ENCODE measurements at places on chromosomes 5 and 9. TPM values are rescaled to one million over a fixed set of nuclear protein-coding genes. Genes with fewer than 3 reads are reported as not detected.

- no peak for DNase-seq
These were observed 15.1 kb upstream of the RNF145 start for GRCh38 chr5:159224471-159224870.

DNA sequence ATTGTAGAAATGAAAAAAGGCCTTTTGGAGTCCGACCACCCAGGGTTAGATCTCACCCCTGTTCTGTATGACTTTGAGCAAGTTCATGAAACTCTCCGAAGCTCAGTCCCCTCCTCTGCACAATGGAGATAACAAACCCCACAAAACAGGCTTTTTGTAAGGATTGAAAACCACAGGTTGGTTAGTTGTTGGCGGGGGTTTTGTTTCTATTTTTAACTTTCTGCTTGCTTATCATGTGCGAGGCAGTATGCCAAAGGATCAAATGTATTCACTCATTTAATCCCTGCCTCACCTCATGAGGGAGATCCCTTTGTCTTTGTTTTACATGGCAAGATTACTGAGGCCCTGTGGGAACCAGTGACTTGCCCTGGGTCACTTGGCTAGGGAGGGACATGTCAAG is 539.1 kb downstream of the CDK5RAP2 start:
- no peak for DNase-seq

DNA sequence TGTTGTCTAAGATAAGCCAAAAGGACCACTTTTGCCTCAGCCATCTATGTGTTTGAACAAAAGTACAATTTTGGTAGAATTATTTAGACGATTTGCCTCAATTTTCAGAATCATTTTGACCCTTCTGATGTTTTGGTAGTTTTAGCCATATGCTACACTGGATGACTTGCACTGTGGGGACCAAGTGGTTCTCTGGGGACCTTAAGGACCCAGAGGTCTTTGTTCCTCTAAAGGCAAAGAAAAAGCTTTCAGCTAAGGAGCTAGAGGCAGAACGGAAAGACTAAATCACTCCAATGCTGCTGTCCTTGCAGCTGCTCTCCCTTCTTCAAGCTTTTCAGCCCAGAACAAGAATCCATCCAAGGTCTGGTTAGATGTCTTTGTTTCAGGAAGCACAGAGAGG is 51.0 kb upstream of the APC start:
- no peak for DNase-seq

- peak; percentile 39 for DNase-seq
These were observed 85.8 kb downstream of the RIC1 start for GRCh38 chr9:5714501-5715401.

GRCh38 chr9:19969721-19970120 is 180.9 kb upstream of the SLC24A2 start:
- DNase-seq, result no peak

DNA sequence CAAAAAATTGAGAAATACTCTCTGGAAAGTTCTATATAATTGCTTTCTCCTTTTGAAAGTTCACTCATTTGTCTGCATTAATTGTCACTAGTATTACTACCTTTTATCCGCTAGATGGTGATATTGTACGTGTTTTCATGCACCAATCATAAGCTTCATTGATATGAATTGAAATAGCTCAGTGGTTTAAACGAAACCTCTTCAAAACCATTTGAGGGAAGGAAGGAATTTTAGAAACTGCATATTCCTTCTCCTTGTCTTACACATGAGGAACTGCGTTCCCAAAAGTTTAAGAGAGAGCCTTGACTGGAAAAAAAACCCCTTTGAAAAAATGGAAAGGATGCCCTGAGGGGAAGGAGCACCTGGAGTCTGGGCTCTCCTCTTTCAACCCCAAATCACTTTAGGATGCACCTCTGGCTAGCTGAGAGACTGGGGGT is 98.6 kb downstream of the YTHDC2 start:
- peak; percentile 64 for DNase-seq

GRCh38 chr9:125325826-125326225 is 64.2 kb downstream of the GAPVD1 start:
- no peak for DNase-seq

- no peak for DNase-seq
These were observed 67.7 kb downstream of the C5orf15 start for GRCh38 chr5:133900534-133901270.

GRCh38 chr9:124307379-124308030 is 49.8 kb downstream of the NEK6 start:
- no peak for DNase-seq

DNA sequence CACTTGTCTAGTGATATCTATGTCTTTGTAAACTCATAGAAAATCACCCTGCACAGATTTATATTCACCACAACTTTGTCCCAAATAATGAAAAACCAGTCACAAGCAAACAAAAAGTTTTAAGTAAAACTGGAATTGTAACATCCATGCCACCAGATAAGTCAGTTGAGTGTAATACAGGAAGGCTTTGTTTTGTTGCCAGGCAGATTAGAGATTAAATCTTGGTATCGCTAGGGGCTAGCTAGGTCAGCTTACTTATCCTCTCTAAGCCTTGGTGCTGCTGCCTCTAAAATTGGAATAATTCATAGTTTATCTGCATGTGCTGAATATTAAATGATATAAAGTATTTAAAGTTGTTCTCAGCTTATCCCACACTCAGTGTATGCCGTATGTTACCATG is 1062.5 kb downstream of the CDH9 start:
- peak; percentile 60 for DNase-seq

DNA sequence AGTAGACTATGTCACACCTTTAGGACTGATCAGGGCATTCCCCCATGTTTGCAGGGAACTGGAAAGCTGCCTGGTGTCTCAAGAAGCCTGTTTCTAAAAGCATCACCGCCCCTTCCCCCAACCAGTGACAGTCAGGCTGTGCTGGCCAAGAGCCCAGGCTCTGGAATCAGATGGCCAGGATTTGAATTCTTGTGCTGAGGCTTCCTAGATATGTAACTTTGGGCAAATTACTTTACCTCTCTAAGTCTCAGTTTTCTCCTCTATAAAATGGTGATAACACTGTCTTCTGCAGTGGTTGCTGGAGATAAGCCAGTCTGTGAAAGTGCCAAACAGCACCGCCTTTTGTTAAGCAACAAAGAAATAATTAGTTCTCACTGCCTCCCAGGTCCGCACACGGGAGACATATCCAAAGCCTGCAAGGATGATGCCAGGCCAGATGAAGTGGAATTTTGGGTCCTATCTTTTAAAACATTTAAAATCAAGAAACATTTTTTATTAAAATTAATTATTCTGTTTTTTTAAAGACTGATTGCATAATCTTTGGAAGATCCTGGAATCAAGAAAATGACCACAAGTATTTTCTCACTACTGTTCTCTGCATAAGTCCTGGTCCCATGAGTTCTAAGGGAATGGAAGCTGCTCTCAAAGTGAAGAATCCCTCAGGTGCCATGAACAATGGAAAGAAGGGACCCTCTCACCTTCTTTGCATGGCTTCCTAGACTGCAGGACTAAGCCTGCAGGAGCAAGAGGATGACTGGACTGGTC is 13.9 kb downstream of the SLC31A2 start:
- DNase-seq, result no peak

DNA sequence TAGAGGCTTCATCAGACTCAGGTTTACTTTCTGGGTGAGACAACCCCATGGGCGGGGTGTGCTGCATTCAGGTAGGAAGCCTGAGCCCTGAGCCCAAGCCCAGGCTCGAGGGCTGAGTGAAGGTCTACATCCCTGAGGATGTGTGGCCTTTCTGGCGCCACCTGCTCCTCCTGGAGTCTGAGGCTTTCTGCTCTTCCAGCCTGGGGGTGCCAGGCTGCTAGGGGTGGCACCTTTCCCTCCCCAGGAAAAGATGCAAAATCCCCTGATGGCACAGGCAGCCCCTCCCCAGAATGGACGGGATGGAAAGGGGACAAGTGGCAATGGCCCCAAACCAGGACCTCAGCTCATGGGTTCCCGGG is 44.4 kb upstream of the PRRC2B start:
- DNase-seq, result no peak

DNA sequence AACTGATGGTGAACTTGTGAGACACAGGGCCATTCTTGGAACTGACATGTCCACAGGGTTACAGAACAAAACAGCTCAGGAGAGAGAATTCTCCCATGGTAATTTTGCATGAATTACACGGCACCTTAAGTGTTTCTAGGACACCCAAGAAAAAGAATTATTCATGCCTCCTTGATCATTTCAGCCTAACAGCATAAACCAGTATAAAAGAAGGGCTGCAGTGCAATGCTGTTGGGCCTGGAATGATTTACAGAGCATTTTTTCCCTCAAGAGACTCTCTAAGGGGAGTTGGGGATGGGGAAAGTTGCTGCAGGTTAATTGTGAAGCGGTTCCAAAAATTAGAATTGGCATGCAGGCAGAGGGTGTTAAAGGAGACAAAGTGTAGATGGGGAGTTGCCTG is 136.4 kb upstream of the FBXL7 start:
- DNase-seq, result no peak

DNA sequence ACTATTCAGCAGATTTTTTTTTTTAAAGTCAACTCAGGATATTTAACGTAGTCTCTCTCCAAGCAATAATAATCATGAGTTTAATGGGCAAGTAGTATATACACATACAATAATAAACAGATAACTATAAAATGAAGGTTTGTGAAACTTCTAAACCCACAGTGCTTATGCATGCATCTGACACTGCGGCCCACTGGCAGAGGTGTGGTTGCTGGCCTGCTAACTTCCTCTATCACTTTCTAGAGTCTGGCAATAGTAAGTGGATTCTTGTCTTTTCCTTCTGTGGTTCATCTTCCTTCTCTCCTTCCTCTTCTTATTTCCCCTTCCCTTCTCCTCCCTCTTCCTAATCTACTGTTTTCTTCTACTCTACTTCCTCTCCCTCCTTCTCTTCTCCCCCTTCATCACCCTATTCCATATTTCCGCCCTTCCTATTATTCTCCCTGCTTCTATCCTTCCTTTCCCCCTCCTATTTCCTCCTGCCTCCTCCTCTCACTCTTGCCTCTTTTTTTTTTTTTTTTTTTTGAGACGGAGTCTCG is 18.6 kb upstream of the AGXT2 start:
- DNase-seq, result no peak

- no peak for DNase-seq
These were observed 11.7 kb downstream of the TRIM23 start for GRCh38 chr5:65612298-65612907.

- DNase-seq, result no peak
These were observed 2.9 kb upstream of the SLC23A1 start for GRCh38 chr5:139386050-139386438.

DNA sequence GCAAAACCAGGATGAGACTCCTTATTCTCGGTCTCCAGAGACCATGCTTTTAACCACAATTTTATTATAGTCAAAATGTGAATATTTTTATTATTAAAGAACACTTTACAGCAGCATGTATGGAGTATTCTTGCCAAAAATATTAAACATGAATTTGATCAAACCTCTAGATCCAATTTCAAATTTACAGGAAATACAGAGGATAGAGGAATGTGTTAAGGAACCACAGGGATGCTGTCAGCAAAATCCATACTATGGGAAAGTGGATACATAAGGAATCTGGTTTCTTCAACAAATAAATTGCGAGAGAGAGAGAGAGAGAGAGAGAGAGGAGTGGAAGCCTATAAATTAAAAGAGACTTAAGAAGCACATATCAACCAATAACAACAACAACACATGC is 348.2 kb upstream of the NUDT12 start:
- no peak for DNase-seq

- DNase-seq, result no peak
These were observed 8.7 kb upstream of the CDKN2AIPNL start for GRCh38 chr5:134420343-134420742.

- DNase-seq, result no peak
These were observed 21.6 kb downstream of the FBXW11 start for GRCh38 chr5:171984748-171985419.

GRCh38 chr5:171483551-171484135 is 64.2 kb downstream of the FGF18 start:
- no peak for DNase-seq

- no peak for DNase-seq
These were observed 29.1 kb upstream of the MEIKIN start for GRCh38 chr5:131974622-131974955.

- DNase-seq, result no peak
These were observed 145.0 kb upstream of the TNC start for GRCh38 chr9:115262952-115263351.

ANKRD31 gene
- total RNA-seq, result 0.69 TPM

LNPEP gene
- 39.3 TPM for total RNA-seq

WDR31 gene
- 2.4 TPM for total RNA-seq

ADAMTS13 gene
- total RNA-seq, result 1.7 TPM

SUB1 gene
- 500 TPM for total RNA-seq

FBXO38 gene
- 31.1 TPM for total RNA-seq

CCIN gene
- not detected for total RNA-seq

ETF1 gene
- total RNA-seq, result 196 TPM

IL4 gene
- total RNA-seq, result not detected

CCNB1 gene
- 114 TPM for total RNA-seq
